Cardiac muscle cell (in vitro differentiated cells and primary cell): ENCODE measurements at places on chromosomes 6 and 20. TPM values are rescaled to one million over a fixed set of nuclear protein-coding genes. Genes with fewer than 3 reads are reported as not detected.

DNA sequence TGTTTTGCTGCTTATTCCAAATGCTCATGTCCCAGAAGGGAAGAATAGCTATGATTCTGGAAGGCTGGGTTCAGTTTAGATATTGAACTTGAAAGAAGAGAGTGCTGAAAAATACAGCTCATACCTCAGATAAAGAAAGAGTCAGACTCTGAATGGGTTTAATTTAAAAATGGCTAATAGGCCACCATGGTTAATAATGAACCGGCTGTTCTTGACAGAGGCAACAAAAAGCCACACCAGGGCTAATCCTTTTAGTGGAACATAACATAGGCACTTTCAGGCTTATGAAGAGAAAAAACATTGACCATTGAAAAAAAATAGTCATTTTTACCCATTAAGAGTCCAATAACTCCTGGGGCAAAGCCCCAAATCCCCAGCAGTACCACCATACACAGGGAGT is 59.4 kb downstream of the TNFRSF21 start:
- no peak for DNase-seq

DNA sequence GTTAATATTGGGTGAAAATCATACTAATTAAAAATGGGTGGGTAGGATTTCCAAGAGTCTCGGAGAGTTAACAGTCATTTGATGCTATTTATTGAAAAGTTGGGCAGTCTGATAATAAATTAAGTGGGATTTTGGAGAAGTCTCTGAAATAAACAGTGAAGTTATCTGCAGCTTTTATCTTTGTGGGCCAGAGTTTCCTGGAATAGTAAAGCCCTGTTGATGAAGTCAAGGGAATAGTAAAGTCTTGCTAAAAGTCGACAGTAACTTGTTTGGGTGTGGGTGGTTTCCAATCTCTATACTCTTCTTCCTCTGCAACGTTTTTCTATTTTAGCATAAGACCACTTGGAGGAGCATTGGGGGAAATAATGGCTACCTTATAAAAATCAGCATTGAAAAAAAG is 493.6 kb downstream of the EPM2A start:
- DNase-seq = no peak

Gene MLN
- total RNA-seq = not detected in 2 replicates

DNA sequence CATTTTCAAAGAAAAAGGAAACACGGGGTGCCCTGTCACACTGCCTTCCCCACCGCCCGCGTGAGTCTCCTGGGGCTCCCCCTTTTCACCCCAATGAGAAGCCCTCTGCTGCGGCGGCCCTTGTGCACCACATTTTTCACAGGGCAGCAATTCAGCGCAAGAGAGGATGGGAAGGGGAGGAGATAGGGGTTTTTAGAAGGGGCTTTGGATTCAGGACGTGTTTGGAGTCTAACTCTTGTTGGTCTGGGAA is 726 bp upstream of the ARFGEF3 start:
- no peak for DNase-seq

GRCh38 chr6:166348305-166348949 is 6.1 kb upstream of the SFT2D1 start:
- no peak for DNase-seq

- DNase-seq = no peak
These were observed 51.3 kb downstream of the CNR1 start for GRCh38 chr6:88114838-88115237.

GRCh38 chr20:7629880-7630279 is 310.4 kb downstream of the HAO1 start:
- DNase-seq = no peak

DNA sequence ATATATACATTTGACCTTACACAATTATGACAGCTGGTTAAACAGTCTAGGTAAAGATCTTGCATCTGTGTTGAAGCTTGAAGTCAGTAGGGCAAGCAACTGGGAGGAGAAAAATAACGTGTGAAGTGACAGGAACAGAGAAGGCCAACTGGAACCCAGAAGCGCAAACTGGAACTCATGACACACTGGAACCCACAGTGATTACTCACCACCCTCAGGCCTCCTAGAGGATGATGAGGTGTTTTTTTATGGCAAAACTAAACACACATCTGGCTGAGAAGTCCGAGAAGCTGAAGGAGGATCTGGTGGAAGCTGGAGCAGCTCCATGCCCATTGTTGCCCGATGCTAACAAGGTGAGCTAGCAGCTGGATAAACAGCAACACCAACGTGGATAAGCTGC is 108.1 kb downstream of the TMEM200A start:
- DNase-seq = peak; percentile 12

DNA sequence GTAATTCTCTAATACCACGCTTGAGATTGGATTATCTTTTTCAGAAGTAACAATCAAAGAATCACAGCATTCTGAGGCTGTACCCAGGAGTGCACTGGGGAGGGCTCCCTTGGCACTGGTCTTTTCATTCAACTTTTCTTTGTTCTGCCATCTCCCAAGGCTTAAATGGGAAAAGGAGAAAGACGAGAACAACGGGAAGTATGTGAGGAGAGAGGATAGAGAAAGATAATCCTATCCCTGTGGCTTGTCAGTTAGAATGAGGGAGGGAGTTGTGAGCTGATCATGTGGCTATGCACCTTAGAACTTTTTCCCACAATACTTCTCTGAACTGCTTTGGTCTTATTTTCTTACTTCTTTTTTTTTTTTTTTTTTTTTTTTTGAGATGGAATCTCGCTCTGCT is 83.1 kb downstream of the CAP2 start:
- no peak for DNase-seq

Gene FNDC11
- total RNA-seq = 3.4 and 3.7 TPM in 2 replicates

- no peak for DNase-seq
These were observed 2.0 kb upstream of the SDC4 start for GRCh38 chr20:45350217-45350616.

Gene EPB41L1
- 66.7 and 83.5 TPM in 2 replicates for total RNA-seq

Gene TFAP2A
- total RNA-seq = not detected in 2 replicates

DNA sequence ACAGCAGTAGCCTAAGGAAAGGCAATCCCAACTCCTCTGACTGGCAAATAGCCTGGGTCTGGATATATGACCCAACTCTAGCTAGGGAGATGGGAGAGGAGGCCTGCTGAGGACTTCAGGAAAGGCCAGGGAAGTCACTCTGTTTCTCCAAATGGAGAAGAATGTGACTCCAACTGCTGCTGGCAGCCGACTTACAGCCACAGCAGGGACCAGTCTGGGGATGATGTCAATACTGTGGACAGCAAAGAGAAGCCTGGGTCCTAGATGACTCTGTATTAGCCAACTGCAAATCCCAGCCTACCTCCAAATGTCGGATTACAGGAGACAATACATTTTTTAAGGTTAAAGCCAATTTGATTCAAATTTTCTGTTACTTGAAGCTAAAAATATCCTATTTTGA is 232.6 kb downstream of the FOXC1 start:
- no peak for DNase-seq

- no peak for DNase-seq
These were observed 6.7 kb downstream of the GPR31 start for GRCh38 chr6:167150941-167151549.

GRCh38 chr6:24249926-24250325 is 107.9 kb downstream of the DCDC2 start:
- no peak for DNase-seq

DNA sequence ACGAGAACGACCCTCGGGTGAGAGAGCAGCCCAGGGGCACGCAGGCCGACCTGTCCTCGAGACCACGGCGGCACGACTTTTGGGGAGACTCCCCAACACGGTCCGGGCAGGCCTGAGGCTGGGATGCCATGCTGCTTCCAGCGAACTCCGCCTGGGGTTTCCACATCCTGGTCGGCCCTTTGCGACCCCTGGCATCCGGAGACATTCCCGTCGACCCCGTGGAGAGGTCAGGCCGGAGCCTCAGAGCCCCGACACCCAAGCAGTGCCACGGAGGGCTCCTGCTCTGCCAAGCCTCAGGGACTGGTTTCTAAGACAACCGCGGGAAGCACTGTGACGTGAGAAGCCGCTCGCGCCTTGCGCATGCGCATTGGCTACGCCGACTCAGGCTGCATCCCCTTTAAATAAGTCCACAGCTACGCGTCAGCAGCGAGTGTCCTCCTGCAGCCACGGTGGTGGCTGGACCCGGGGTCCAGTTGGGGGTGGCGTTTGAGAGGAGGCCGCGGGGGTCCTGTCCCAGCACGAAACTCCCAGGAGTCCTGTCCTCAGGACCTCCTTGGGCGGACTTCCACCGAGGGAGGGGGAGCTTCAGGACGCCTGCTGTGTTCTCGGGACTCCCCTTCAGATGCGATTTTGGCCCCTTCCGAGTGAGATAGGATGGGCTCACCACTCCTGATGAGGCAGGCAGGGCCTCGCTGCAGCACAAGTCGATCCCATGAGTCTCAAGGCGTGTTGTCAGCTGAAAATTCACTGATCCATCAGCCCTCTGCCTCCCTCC is 1089.3 kb upstream of the DEFB115 start:
- no peak for DNase-seq

GRCh38 chr6:1228754-1229191 is 83.1 kb upstream of the FOXQ1 start:
- no peak for DNase-seq

DNA sequence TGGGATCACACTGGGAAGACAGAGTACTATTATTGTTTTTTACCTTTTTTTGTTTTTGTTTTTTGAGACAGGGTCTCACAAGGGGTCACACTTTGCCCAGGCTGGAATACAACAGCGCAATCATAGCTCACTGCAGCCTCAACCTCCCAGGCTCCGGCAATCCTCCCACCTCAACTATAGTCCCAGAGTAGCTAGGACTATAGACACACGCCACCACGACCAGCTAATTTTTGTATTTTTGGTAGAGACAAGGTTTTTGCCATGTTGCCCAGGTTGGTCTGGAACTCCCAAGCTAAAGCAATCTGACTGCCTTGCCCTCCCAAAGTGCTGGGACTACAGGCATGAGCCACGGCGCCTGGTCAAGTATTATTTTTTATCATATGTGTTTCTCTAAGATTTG is 81.0 kb downstream of the ZMYND8 start:
- no peak for DNase-seq

GRCh38 chr20:10551732-10552724 is 116.9 kb downstream of the SLX4IP start:
- DNase-seq = peak; percentile 15

Gene SRSF12
- total RNA-seq = 4.1 and 5.1 TPM in 2 replicates

Gene OR2H1
- total RNA-seq = not detected in 2 replicates

- no peak for DNase-seq
These were observed 75.1 kb downstream of the TBC1D7 start for GRCh38 chr6:13253272-13253671.

Gene BHLHE23
- not detected in 2 replicates for total RNA-seq

- no peak for DNase-seq
These were observed 2.5 kb downstream of the CRIP3 start for GRCh38 chr6:43306086-43306485.

Gene MEP1A
- not detected in 2 replicates for total RNA-seq

Gene C20orf141
- not detected in 2 replicates for total RNA-seq

DNA sequence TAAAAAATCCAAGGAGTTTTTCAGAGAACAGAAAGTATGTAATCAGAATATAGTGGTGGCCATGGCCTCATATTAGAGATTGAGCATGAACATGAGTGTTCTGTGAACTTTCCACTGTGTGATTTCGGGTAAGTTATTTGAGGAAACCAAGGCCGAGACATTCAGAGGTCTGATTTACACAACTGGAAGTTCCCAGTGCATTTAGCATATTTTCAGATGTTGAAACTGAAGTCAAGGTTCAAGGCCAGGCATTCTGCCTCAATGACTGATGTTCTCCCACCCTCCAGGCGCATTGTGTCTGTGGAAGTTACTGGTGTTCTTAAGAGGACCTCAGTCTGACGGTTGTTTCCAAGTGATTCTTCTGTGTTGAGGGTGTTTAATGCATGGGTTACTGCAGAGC is 26.2 kb downstream of the RNF144B start:
- DNase-seq = no peak

DNA sequence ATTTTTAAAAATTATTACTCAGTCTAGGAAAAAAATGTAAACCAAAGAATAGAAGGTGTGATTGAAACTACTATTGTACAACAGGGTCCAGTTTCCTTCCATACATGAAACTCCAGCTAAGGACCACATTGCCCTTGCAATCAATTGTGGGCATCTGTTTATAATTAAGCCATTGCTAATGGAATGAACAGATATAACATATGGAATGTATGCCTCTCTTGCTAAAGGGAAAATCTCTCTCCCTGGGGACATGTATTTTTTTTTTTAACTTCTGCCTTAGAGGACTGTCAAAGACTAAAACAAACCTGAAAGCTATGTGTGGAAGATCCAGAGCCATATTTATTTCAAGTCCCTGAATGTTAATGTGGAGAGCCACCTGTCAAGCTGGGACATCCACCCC is 336.8 kb upstream of the MANEA start:
- no peak for DNase-seq

- DNase-seq = no peak
These were observed 280.8 kb downstream of the SOX4 start for GRCh38 chr6:21874372-21874771.

- DNase-seq = peak; percentile 16
These were observed 686 bp downstream of the TMEM170B start for GRCh38 chr6:11538052-11538818.

- no peak for DNase-seq
These were observed 19.1 kb downstream of the B4GALT5 start for GRCh38 chr20:49694450-49695071.

DNA sequence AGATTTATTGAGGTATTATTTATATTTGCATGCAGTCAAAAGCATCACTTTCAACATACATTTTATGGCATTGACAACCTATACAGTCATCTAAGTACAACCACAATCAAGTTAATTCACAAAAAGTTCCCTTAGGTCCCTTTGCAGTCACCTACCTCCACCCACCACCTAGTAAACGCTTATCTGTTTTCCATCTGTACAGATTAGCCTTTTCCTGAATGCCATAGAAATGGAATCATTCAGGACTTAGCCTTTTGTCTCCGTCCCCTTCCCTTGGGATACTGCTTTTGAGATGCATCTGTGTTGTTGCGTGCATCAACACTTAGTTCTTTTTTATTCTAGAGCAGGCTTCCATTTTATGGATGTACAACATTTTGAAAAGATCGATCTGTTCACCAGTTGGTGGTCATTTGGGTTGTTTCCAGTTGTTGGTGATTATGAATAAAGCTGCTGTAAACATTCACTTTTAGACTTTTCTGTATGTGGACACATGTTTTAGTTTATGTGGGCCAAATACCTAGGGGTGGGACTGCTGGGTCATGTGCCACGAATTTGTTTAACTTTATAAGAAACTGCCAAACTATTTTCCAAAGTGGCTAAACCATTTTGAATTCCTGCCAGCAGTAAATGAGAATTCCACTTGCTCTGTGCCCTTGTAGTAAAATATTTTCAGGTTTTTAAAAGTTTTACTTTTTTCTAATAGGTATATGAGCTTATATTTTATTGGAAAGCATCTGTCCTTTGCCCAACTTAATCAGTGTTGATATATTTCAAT is 17.6 kb upstream of the IFNGR1 start:
- no peak for DNase-seq
